Keratinocyte (primary cell): ENCODE measurements at places on chromosomes 5 and 9. TPM values are rescaled to one million over a fixed set of nuclear protein-coding genes. Genes with fewer than 3 reads are reported as not detected.

The IL13 gene
- not detected in 3 replicates for polyA plus RNA-seq

The GABRA6 gene
- polyA plus RNA-seq, result not detected in 3 replicates

The OTULINL gene
- polyA plus RNA-seq, result 0.22 to 0.62 TPM (median 0.61 TPM) in 3 replicates

The S100Z gene
- not detected in 3 replicates for polyA plus RNA-seq

The ANKRD20A1 gene
- polyA plus RNA-seq, result 0.06 to 0.21 TPM (median 0.09 TPM) in 3 replicates

The PPP3R2 gene
- polyA plus RNA-seq, result not detected in 3 replicates

The CAMK2A gene
- polyA plus RNA-seq, result 0.03 to 0.05 TPM in 2 of 3 replicates, not detected in the other

The QRFP gene
- polyA plus RNA-seq, result not detected in 3 replicates

The PCDHGA3 gene
- polyA plus RNA-seq, result 0.03 to 0.05 TPM in 2 of 3 replicates, not detected in the other

The CACFD1 gene
- polyA plus RNA-seq, result 2.5 to 6.0 TPM (median 3.4 TPM) in 3 replicates

The ERBIN gene
- 18.6 to 30.6 TPM (median 24.5 TPM) in 3 replicates for polyA plus RNA-seq

The IFNA2 gene
- polyA plus RNA-seq, result not detected in 3 replicates

GRCh38 chr5:111447822-111448221 is 64.5 kb downstream of the STARD4 start:
- DNase-seq, result no peak

DNA sequence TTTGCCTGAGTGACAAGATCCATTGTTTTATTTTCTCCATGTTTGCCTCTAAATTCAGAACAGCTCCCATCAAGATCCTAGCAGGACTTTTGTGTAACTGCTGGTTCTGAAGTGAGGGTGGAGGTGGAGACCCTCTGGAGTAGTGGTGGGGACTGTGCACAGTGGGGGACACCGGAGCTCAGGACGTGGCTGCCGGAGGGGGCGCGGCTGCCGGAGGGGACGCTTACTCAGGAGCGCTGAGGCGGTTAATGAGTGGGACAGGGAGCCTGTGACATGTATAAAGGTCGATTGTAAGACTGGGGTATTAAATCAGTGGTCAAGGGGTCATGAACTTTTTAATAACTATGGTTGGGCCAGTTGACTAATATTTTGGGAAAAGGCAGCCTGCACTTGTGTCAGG is 127.0 kb upstream of the CACNA1B start:
- no peak for DNase-seq

DNA sequence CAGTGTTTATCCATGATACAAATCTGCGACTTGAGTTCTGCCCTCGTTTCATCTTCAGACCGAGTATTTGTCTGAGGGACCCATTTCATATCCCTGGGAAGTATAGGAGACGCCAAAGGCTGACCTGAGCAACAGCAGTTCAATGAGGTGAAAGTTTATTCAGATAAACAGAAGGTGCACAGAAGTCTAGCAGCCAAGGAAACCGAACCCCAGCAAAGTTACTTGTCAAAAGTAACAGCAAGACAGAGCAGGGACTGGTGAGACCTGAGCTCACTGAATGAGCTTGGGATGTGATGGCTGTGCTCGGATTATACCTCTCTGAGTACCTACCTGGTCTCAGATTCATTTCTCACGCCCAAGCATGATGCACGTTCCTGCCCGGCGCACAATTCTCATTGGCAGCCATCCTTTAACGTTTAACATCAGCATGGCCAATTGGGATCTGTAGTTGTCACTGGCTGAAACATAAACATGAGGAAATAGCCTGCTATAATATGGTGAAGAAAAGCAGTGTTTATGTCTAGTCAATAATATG is 599 bp downstream of the LYRM7 start:
- no peak for DNase-seq

DNA sequence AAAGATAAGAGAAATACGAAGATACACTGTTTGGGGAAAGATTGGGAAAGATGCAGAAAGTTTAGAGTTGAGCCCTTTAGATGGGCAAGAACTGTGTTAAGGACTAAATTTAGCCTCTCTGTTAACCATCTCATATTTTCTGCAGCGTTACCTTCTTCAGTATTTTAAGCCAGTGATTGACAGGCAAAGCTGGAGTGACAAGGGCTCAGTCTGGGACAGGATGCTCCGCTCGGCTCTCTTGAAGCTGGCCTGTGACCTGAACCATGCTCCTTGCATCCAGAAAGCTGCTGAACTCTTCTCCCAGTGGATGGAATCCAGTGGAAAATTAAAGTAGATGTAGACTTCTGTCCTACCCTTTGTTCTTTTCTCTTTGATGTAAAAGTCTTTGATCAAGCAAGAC is 26.4 kb upstream of the LNPEP start:
- DNase-seq, result no peak

- DNase-seq, result no peak
These were observed 29.7 kb downstream of the PDE4D start for GRCh38 chr5:59863777-59864176.

DNA sequence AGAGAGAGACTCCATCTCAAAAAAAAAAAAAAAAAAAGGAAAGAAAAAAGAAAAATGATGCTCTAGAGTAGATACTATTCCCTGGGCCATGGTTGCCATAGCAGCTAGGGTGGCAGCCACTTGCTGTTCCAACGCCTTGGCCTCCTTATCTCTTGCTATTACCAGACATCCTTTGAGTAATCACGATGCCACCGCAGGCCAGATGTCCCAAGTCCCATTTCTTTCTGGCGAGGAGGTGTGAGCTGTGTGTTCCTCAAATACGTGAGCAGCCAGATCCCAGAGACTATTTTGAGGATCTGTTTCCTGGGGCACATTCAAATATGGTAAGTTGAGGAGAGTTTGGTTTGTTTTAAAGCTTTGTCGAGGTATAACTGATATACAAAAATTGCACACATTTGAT is 23.4 kb upstream of the GFPT2 start:
- DNase-seq, result no peak

DNA sequence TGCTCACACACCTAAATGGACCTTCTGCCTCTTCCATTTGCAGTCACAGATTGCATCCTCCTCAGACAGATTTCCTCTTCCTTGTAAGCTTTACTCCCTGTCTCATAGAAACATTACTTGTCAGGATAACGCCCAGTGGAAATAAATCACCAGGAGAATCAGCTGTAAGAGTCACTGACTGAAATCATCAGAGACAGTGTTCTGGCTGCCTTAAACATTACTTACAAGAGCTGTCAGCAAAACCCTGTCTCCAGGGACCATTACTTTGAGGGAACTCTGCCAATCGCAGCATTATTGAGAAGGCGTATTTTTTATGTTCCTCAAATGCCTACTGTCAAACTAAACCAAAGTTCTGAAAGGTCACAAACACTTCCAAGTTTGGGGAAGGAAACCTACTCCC is 5.9 kb downstream of the DPYSL3 start:
- DNase-seq, result no peak

DNA sequence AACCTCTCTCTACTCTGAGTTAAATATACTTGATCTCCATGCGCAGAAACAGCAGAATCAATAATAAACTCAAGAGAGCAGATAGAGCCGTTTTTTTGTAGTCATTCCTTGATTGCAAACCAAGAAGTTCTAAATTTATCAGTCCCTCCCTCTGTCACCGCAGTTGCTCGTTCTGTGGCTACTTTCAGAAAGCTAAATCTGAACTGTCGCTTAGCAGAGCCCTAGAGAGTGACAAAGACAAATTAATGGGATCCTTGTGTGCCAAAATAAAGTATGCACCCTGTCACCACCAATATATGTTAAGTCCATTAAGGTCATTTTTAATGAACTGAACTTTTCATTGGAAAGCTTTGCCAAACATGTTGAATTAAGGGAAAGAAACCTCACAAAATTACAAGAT is 218.3 kb downstream of the ADAMTSL1 start:
- no peak for DNase-seq

DNA sequence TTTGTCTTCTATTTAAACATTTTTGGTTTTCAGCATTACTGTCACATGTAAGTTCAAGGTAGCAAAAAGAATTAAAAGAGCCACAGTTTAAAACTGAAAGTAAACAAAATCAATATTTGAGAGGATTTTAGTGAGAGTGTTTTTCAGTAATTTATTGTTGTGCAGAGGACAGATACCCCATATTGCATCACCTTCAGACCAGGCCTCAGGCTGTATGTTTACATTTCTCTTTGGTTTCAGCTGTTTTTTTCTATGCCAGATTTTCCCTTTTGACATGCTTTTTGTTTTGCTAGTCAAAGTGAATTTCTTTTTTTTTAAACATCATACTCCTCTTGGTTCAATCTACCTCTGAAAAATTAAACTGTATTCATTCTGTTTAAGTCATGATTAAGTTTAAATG is 47.2 kb downstream of the MAST4 start:
- no peak for DNase-seq

GRCh38 chr9:38357350-38358114 is 35.0 kb upstream of the ALDH1B1 start:
- DNase-seq, result no peak

- DNase-seq, result no peak
These were observed 24.9 kb downstream of the MOCS2 start for GRCh38 chr5:53084546-53085255.

GRCh38 chr9:112570671-112571167 is 84.1 kb downstream of the KIAA1958 start:
- DNase-seq, result no peak

GRCh38 chr5:66174338-66174737 is 30.2 kb downstream of the SREK1 start:
- no peak for DNase-seq

GRCh38 chr9:116099821-116100220 is 53.8 kb upstream of the PAPPA start:
- no peak for DNase-seq

GRCh38 chr9:38350529-38350928 is 42.0 kb upstream of the ALDH1B1 start:
- DNase-seq, result no peak

DNA sequence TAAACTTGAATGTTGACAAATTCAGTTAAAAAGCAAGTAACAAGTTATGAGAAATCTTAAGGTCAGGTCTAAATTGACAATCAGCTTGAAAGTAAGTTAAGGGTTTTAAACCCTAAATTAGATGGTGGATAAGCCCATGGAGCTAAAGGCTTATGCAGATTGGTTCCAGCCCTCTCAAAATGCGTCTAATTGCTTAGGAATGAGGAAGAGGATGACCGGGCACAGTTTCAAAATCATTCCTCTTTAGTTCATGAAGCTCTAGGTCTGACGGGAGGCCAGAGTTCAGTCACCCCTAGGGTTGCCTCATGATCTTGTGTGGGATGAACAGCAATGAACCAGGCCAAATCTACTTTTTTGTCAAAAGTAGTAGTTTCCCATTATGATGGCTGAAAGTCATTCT is 75.4 kb downstream of the SLC38A9 start:
- DNase-seq, result no peak

DNA sequence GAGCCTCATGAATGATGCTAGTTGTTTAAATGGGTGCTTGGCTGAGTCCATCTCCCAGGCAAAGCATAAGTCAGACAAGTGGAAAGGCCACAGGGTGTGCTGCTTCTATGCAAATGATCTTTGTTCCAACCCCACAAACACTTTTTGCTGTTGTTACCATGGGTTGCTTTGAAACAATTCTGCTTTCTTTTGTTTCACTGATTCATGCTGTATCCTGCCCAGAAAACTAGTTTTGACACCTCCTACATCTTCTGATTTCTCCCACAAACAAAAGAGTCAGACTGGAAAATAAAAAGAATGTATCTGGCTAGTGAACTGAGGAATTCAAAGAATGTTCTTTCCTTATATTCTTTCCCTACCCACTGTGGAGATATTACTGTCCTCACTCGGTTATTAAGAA is 298.6 kb downstream of the DIRAS2 start:
- DNase-seq, result peak; percentile 75

DNA sequence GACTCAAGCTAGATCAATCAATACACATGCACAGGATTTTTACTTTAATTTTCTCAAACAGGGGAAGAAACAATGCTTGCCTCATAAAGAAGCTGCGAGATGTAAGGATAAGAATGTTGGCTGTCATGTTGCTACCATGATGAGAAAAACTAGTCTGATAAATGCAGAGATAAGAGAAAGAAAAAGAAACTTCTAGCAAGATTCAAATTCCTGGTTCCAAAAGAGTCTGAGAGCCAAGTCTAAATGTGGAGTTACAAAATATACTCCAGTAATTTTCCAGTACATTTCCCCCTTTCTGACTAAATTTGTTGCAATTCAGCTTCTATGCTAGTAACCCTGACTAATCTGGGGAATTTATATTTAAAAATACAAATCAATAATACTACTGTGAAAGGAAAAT is 10.4 kb upstream of the ANXA1 start:
- no peak for DNase-seq

GRCh38 chr9:137531099-137531765 is 19.0 kb downstream of the PNPLA7 start:
- DNase-seq, result no peak

DNA sequence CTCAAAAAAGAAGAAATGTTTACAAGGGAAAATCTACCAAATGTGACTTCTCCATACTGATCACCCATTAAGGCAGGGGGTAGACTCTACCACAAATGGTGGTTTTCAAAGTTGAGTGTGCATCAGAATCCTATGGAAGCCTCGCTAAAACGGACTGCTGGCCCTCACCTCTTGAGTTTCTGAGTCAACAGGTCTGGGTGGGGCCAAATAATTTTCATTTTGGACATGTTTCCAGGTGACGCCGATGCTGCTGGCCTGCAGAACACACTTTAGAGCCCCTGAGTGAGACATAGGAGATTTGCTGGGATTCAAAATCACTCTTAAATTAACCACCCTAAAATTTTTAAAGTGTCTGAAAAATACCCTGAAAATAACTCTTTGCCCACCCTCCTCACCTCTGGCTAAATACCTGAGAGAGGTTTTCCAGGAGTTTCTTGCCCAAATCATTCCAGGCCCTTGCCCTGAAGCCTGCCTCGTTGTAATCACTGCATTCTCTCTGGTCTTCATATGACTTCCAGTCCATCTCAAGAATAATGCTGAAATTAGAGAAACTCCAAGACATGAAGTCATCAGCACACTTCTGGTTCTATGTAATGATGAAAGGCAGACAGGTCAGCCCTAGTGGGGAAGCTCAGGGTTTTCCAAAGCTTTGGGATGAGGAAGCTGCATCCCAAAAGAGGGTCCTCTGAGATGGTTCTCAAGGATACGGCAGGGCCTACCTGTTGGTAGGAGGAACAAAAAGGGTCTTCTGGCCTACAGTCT is 18.2 kb downstream of the C9orf152 start:
- DNase-seq, result no peak

- no peak for DNase-seq
These were observed 138.9 kb downstream of the NXNL2 start for GRCh38 chr9:88673886-88674285.

GRCh38 chr9:134335486-134336220 is 9.4 kb downstream of the RXRA start:
- no peak for DNase-seq

DNA sequence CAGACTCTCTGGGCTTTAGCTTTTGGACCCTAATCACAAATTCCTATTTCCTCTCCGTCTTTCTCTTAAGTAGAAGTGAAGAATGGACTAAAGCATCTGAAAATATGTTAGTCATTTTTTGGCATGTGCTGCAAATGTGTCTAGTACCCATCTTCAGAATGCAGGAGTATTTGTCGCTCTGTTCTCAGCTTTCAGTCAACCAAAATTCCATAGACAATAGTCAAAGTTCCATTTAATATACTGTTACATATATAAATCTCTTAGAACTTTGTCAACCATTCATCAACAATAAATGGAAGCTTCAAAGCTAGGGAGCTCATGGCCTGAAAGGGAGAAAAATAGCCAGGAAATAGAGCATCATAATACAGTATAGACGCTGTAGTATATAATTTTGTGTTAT is 509.4 kb downstream of the BNC2 start:
- no peak for DNase-seq
